ENCODE measurements at places on chromosomes 5 and 9.
A peak's percentile ranks its signal among the peaks of the same experiment; 100 is the strongest.

DNA sequence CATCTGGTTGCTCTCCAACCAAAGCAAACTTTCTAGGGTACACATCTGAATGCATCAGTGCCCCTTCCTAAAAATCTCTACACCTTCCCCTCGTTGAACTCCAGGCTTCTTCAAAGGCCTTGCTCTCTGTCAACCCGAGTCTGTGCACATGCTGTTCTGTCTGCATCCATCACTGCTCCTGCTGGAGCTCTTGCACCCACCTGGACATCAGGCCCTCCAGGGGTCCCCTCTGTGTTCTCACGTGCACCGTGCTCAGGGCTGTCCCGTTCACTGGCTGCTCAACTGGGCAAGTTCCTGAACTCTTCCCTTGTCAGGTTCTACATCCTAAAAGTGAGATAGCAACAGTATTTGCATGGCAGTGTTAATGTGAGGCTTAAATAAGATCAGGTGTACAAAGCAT is 62.7 kb upstream of the ANGPTL2 start:
- DNase-seq: no peak
- peaks cover 2% of the 10 kb centered on the region for H3K27me3 ChIP-seq
- no peaks in the 10 kb centered on the region for H3K36me3 ChIP-seq
- no peak overlapping the region for H3K27ac ChIP-seq

DNA sequence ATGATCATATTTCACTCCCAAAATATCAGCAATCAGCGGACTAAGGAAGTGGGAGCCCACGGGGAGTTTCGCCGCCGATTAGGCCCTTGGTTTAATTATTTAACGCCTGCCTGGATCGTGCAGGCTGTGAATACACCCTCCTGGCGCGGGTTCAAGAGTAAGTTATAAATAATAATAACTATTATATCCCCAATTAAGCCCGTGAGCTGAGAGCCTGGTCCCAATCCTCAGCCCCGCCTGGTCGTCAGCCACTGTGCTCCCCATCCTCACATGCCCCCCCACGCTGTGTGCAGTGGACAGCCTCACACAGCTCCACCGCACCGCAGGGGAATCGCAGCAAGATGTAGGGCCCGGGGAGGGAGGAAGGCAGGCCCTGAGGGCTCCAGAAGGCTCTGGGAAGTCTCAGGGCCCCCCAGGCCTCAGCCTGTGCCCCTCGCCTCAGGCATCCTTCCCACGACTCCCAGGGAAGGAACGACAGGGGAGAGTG is 10.8 kb upstream of the PRRX2 start:
- peaks cover 22% of the 10 kb centered on the region for H3K4me1 ChIP-seq
- H3K36me3 ChIP-seq: no peaks in the 10 kb centered on the region
- H3K4me3 ChIP-seq: no peak overlapping the region
- H3K27ac ChIP-seq: no peak overlapping the region
- DNase-seq: no peak
- peaks cover 2% of the 10 kb centered on the region for H3K27me3 ChIP-seq

- H3K27ac ChIP-seq: no peak overlapping the region
- no peaks in the 10 kb centered on the region for H3K36me3 ChIP-seq
- H3K4me1 ChIP-seq: peaks cover 32% of the 10 kb centered on the region
Observed at GRCh38 chr9:98870782-98871557, 63.5 kb downstream of the GALNT12 start.

DNA sequence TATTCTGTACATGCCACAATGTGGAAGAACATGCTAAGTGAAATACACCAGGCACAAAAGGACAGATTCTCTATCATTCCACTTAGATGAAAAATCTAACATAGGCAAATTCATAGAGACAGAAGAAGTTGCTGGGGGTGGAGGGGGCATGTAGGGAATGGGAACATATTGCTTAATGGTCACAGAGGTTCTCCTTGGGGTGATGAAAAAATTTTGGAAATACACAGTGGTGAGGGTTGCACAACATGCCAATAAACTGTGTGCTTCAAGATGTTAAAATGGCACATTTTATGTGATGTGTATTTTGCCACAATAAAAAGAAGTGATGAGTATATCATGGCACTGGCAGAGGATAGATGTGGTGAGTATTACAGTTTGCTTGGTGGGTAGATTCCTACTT is 111.9 kb downstream of the SUSD1 start:
- H3K27ac ChIP-seq: peak overlapping the region; percentile 6
- no peak for DNase-seq
- no peak overlapping the region for H3K4me3 ChIP-seq
- peaks cover 22% of the 10 kb centered on the region for H3K36me3 ChIP-seq

DNA sequence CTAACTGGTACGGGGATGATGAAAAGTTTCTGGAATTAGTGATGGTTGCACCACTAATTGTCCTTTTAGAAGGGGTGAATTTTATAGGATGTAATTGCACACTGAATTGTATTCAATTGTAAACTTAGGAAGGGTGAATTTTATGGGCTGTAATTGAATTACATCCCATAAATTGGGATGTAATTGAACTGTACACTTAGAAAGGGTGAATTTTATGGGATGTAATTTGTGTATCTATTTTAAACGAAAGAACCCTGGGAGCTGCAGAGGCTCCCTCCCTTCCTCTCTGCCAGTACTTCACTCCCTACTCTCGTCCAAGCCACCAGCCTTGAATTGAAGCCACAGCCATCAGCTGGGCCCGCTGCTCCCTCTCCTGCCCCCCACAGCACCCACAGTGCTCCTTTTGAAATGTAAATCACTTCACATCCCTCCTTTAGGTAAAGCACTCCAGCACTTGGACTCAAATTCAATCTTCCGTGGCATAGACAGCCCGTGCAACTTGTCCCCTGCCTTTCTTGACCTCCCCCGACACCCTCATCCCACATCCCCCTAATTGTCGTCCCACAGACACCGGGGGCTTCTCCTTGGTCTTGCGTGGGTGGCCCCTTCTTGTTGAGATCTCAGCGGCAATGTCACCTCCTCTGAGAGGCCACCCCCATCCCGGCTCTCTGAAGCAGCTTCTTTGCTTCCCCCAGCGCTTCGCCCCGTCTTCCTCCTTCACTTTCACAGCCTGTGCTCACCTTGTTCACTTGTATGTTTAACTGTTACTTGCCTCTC is 84.2 kb upstream of the HRH2 start:
- H3K4me1 ChIP-seq: no peaks in the 10 kb centered on the region
- H3K27ac ChIP-seq: no peak overlapping the region
- no peak overlapping the region for H3K4me3 ChIP-seq
- no peak for DNase-seq
- no peaks in the 10 kb centered on the region for H3K36me3 ChIP-seq

DNA sequence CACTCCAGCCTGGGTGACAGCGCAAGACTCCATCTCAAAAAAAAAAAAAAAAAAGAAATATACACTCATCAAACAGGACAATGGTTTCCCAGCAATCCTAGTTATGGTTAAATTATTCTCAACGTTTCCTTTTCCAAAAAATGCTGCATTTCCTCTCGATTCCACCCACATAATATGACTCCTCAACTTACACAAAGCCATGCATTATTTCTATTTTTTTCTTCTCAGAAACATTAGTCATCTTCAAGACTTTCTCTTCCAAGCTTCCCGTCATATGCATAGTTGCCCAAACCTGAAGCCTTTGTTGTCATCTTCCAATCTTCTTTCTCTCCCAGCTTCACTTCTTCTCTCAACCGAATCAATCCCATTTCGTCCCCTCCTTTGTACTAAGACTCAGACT is 61.4 kb upstream of the RANBP6 start:
- DNase-seq: no peak
- no peak overlapping the region for H3K4me3 ChIP-seq
- H3K4me1 ChIP-seq: peaks cover 13% of the 10 kb centered on the region
- no peak overlapping the region for H3K27ac ChIP-seq
- H3K36me3 ChIP-seq: no peaks in the 10 kb centered on the region
- peaks cover 2% of the 10 kb centered on the region for H3K27me3 ChIP-seq

DNA sequence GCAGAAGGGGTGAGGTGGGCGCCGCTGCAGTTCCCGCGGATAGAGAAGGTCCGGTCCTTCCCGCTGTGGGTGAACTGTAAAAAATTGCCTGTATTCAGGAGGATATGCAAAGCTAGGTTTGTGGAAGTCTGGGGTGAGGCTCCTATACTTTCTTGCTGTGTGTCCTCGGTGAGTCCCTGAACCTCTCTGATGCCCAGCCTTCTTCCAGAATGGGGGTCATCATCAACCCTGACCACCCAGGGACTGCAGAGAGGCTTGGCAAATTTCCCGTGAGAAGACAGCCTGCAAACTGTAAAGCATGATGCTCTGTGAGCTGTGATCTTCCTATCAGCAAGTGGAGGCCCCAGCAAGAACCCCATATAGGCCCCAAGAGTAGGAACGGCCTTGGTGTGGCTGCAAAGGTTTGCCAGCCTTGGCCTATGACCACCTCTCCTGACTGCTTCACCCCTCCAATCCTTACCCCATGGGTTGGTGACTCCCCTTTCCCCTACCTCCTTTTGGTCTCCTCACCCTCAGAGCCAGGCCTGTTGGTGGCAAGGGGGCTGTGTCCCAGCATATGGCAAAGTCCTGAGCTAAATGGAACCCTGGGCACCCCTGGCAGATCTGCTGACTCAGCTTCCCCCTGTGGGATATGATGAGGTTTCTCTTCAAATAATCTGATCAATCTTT is 760 bp downstream of the ALDH1B1 start:
- DNase-seq: no peak
- no peaks in the 10 kb centered on the region for H3K27me3 ChIP-seq
- peak overlapping the region; percentile 90 for H3K27ac ChIP-seq
- peak overlapping the region; percentile 98 for H3K4me3 ChIP-seq
- H3K4me1 ChIP-seq: peaks cover 34% of the 10 kb centered on the region
- peaks cover 27% of the 10 kb centered on the region for H3K36me3 ChIP-seq

GRCh38 chr5:35672995-35673394 is 55.3 kb downstream of the SPEF2 start:
- no peak for DNase-seq
- no peaks in the 10 kb centered on the region for H3K36me3 ChIP-seq
- H3K27me3 ChIP-seq: no peaks in the 10 kb centered on the region
- no peak overlapping the region for H3K4me3 ChIP-seq
- no peaks in the 10 kb centered on the region for H3K4me1 ChIP-seq

DNA sequence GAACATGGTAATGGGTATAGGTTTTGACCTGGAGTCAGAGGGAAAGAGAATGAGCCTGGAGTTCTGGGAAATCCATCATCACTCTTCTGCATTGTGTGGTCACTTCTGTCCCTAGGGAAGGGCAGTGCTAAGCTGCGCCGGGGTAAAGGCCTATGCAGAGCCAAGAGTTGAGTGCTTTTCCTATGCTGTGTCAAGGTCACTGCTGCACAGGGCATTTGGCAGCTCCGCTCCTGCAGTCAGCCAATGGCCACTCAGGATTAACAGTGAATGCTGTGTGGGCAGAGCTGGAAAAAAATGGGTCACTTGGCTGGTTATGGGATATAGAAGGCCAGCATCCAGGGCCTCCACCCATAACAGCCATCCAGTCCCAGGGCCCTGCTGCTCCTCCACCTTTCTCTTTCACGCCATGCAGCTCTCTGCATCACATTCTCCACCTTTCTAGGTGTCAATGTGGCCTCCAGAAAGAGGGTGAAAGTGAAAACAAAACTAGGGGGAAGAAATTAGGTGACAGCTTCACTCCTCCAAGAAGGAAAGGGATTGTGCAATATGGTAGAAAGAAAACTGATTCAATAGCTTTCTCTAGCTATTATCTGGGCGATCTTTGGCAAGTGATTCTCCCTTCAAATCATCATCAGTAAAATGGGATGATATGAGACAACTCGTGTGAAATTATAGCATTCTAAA is 279.3 kb upstream of the ANKRD55 start:
- H3K4me3 ChIP-seq: no peak overlapping the region
- H3K36me3 ChIP-seq: no peaks in the 10 kb centered on the region
- H3K27ac ChIP-seq: no peak overlapping the region
- peaks cover 2% of the 10 kb centered on the region for H3K27me3 ChIP-seq
- H3K4me1 ChIP-seq: no peaks in the 10 kb centered on the region

DNA sequence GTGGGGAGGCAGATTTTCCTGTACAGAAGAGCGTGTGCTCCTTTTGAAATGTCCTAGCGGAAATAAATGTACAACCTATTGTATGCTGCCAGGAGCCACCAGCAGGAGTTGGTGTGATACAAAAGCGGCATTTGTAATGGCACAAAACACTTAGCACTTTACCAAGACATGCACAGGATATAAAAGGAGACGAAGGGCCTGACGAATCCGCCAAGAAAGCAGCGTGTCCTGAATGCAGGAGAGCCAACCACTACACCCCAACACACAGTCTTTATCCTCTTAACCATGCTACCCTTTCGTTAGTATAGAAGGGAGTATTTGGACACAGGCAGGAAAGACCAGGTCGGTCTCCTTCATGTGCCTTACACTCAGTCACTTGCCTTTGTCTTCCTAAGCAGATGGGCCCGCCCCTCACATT is 218.1 kb downstream of the TRIM32 start:
- H3K4me3 ChIP-seq: no peak overlapping the region
- peaks cover 5% of the 10 kb centered on the region for H3K27me3 ChIP-seq
- H3K27ac ChIP-seq: no peak overlapping the region

DNA sequence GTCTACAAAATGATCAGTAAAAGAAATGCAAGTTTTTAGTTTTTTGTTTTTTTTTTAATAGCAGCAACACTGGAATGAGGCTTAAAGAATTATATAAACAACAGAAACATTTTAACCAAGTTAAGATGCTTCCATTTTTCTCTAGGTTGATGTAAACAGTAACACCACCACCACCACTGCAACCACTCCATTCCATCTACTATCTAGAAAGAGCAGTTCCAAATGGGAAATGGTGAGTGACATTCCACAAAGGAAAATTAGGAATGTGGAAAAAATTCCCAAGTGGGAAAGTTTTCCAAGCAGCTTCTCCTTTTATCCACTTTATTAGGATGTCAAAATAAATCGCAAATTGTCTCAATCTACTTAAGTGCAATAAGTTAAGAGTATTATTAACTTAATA is 32.6 kb downstream of the SLC38A9 start:
- no peak overlapping the region for H3K4me3 ChIP-seq
- H3K36me3 ChIP-seq: no peaks in the 10 kb centered on the region
- no peak overlapping the region for H3K27ac ChIP-seq
- DNase-seq: no peak
- no peaks in the 10 kb centered on the region for H3K27me3 ChIP-seq

DNA sequence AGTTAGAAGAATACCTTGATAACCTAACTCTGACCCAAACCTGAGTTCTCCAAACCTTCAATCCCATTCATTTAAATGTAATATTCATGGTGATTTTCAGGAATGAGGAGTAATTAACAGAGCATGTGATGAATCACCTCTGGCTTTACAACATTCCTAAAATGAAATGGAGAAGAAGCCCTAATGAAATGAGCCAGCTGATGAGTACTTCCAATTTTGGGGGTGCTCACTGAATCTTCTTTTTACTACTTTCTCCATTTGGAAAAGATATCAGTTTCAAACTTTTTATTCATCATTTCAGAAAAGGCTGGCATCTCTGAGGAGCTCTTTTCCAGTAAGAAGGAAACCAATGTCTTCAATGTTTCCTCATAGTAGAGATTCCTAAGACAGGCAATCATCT is 2.9 kb upstream of the SPINK5 start:
- H3K36me3 ChIP-seq: no peaks in the 10 kb centered on the region
- H3K4me3 ChIP-seq: no peak overlapping the region
- no peak for DNase-seq
- H3K4me1 ChIP-seq: no peaks in the 10 kb centered on the region

- H3K27ac ChIP-seq: no peak overlapping the region
- peaks cover 35% of the 10 kb centered on the region for H3K36me3 ChIP-seq
- no peak overlapping the region for H3K4me3 ChIP-seq
- peaks cover 47% of the 10 kb centered on the region for H3K4me1 ChIP-seq
- no peaks in the 10 kb centered on the region for H3K27me3 ChIP-seq
Observed at GRCh38 chr9:120392245-120392644, 187.7 kb downstream of the CDK5RAP2 start.

Measured in HFFc6 (cell line).